ENCODE measurements at places on chromosomes 13 and 19.
A peak's percentile ranks its signal among the peaks of the same experiment; 100 is the strongest.

DNA sequence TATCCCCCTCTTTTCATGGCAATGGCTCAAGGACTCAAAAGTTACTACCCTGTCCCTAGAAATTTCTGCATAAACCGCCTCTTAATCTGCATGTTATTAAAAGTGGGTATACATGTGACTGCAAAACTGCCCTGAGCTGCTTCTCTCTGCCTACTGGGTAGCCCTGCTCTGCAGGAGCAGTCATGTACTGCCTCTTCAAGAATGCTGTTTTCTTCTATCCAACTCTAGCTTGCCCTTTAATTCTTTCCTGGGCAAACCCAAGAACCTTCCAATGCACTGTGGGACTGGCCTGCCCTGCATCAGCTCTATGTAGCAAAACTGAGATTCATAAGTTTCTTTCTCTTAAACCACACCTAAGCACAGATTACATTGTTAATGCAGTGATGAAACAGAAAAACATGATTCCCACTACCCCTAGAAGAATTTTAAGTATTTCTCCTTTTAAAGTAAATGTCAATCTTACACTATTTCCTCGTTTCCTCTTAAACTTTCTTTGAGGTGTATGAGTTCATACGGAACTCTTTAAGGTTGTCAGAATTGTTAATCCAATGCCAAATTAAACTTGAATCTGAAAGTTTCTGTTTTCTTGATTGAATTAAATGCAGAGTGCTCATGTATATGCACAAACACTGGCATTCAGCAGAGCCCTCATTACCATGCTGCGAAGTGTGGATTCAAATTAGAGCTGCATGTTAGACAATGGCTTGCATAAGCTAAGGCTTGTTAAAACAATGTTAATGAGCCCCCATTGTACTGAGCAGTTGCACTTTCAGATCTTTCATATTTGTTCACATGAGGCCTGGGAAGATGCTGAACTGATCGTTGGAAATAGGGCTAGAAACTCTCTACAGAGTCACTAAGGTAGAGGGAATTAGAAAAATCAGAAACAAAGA lies 669.9 kb upstream of the PCDH20 start:
- DNase-seq, result no peak

DNA sequence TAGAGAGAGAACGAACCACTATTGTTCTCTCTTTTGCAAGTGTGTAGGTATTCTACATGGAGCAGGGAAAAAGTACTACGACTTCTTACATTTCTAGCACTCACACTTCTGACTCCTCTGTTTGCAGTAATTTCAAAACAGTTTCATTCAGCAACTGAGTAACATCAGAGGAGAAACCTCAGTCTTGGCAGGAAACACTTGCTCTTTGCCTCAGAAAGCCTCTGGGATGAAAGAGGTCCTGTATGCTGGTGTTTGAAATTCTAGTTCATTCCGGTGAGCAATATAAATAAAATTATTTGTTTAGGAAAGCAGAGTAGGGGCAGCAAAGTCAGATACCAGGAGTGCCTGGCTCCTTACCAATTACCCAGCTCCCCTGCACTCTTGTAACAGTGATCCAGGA lies 595.5 kb downstream of the TBC1D4 start:
- DNase-seq, result peak; percentile 61

GRCh38 chr13:24644036-24644435 lies 36.2 kb upstream of the ATP12A start:
- DNase-seq, result no peak

DNA sequence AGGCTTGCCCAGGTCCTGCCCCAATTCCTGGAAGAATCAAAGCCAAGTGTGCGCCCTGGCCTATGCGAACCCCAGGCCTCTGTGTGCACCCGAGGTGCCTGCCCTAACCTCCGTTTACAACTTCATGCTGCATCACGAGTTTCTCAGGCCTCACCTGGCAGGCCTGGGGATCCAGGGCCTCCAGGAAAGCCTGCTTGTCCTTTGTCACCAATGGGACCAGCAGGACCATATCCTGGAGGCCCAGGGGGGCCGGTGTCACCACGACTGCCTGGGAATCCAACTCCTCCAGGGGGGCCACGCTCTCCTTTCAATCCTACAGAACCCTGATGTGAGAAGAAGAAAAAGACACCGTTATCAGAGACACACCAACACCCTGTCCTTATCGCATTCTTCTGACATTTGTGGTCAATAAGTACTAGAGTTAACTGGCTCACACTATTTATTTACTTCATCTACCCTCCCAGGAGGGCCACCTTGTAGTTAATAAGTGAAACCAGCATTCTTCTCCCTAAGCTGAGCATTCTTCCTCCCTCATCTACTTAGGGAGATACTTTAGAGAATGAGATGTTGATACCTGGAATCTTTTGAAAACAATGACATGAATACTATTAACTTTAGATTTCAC lies 120.6 kb downstream of the COL4A1 start:
- DNase-seq, result no peak

GRCh38 chr19:8069096-8069973 lies 16.8 kb downstream of the CCL25 start:
- no peak for DNase-seq

DNA sequence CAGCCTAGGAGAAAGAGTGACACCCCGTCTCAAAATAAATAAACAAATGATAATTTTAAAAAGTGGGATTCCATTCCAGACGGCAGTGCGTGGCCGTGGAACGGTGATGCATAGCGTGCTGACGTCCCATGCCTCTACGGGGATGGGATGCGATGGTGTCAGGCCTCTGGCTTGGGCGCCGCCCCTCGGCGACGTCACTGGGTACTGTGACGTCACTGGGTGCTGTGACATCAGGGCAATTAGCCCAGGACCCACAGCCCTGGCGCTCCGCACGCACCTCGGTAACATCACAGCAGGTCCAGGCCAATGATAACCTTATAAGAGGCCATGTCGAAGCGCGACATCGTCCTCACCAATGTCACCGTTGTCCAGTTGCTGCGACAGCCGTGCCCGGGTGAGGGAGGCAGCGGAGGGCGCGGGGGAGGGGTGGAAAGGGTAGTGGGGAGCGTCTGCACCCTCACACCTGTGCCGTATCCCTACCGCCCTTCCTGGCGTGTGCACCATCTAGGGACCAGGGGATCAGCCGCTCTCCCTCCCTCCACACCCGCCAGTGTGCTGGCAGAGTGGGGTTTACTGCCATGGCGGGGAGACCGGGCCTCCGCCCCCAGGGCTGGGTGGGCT lies at the start of gene GAPDHS:
Gene GAPDHS (plus strand): TSS at position 256 of the 621 bp plus-strand sequence. CDS start 72 bp downstream, at position 328.
- DNase-seq, result no peak

- no peak for DNase-seq
These were observed 586 bp upstream of the C19orf81 start for GRCh38 chr19:50648659-50649058.

GRCh38 chr13:63972328-63972727 lies 2556.7 kb upstream of the PCDH20 start:
- DNase-seq, result no peak

- DNase-seq, result no peak
These were observed 226.1 kb downstream of the RFC3 start for GRCh38 chr13:34044041-34044440.

- DNase-seq, result no peak
These were observed 6.3 kb upstream of the ZSWIM4 start for GRCh38 chr19:13788991-13789390.

DNA sequence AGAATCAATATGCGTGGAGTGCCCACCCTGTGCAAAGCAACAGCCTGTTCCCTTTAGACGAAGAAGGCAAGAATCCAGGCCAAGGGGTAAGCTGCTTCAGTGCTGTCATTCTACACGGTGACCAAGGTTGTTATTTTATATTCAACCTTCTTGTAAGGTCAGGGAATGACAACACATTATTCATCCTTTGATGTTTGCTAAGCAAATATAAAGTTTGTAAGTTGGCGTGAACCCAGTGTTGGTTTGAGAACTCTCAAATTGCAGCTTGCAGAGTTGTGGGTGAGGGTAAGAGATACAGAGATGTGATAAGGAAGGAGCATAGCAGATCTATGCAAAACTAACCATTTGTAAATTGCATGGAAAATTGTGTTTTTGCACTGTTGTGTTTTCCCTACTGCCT lies 436.7 kb downstream of the FGF9 start:
- DNase-seq, result no peak

DNA sequence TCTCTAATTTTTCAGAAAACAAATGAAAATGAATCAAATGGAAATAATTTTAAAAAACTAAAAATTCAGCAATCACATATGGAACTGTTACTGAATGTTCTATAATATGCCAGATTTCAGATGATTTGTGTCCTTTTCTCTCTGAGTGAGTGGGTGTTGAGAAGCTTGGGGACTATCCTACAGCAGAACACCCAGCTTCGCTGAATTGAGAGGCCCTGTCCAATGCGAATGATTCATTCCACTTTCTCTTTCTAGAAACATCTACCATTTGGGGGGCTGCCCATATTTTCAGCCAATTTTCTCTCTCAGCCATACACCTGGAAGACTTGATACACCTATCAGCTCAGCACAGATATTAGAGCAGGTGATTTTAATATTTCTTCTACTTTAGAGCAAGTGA lies 1666.7 kb downstream of the EFNB2 start:
- DNase-seq, result no peak

DNA sequence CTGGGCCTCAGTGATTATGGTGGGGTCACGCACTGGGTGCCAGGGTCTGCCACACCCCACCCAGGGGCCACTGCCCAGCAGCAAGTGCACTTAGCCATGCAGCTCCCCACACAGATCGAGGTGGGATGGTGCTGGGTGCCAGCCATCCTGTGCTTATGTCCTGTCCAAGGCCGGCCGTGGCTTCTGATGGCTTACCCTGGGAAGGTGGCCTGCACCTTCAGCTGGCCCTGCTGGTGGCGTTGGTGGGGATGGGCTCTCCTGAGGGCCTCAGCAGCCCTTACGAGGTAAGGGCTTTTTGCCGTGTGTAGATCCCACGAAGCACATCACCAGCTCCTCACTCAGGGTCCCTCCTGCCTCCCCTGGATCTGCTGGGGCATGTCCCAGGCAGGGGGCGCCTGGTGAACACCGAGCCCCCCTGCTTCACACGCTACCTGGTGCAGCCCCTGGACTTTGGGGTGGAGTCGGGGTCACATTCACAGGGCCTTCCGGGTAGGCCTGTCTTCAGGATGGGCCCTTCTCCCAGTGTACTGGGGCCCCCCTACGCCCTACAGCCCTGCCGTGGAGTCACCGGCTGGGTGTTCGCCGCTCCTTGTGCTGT lies 46.6 kb downstream of the CRTC1 start:
- DNase-seq, result no peak

GRCh38 chr19:2315818-2316353 lies 7.9 kb upstream of the LINGO3 start:
- DNase-seq, result peak; percentile 25

DNA sequence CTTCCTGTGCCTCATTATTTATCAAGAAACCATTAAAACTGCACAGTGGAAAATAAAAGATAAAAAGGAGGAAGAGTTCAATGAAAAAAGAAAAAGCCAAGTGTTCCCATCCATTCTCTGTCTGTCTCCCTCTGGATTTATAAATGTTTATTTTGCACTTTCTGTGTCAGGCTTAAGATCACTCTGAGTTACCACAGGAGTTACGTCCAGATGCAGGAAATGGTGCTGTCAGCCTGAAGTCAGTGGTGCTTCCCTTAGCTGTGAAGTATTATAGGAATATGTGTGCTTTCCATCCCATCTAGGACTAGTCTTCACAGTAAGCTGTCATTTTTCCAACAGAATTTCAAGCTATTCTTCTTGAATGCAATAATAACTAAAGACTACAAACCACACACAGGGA lies 420.2 kb downstream of the KCTD12 start:
- DNase-seq, result no peak

GRCh38 chr13:74751739-74752138 lies 617.5 kb upstream of the KLF12 start:
- DNase-seq, result no peak

DNA sequence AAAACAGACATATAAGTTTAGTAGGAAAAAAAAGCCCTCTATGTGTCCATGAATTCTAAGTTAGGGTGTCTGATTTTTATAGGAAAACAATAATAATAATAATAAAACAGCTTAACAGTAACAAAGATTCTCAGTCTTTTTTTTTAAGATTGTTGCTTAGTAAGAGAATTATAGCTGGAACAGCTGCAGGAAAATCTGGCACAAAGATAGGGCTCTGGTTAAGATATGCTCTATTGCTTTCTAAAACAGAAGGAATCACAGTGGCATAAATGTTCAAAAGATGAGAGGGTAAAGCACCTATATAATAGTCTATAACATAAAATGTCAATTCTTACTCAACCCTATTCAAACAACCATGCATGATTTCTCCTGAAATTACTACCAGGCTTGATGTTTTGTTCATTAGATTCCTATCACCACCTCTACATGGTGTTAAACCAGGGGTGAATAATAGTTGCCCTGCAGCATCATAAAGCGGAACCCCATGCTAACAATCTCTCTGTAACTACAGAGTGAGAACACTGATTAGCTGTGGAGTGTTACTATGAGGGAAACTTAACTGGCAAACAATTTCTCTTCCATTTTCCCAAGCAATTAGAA lies 541.4 kb upstream of the MIR17HG start:
- DNase-seq, result no peak
